Memory B cell (primary cell): ENCODE measurements at places on chromosomes 6 and 20.
A peak's percentile ranks its signal among the peaks of the same experiment; 100 is the strongest.

DNA sequence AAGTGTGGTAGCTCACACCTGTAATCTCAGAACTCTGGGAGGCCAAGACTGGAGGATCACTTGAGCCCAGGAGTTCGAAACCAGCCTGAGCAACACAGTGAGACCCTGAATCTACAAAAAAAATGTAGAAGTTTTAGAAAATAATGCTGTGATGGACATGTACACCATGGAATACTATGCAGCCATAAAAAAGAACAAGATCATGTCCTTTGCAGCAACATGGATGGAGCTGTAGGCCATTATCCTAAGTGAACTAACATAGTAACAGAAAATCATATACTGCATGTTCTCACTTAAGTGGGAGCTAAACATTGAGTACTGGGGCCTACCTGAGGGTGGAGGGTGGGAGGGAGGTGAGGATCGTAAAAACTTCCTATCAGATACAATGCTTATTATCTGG lies 110.8 kb downstream of the PRND start:
- no peak for DNase-seq

DNA sequence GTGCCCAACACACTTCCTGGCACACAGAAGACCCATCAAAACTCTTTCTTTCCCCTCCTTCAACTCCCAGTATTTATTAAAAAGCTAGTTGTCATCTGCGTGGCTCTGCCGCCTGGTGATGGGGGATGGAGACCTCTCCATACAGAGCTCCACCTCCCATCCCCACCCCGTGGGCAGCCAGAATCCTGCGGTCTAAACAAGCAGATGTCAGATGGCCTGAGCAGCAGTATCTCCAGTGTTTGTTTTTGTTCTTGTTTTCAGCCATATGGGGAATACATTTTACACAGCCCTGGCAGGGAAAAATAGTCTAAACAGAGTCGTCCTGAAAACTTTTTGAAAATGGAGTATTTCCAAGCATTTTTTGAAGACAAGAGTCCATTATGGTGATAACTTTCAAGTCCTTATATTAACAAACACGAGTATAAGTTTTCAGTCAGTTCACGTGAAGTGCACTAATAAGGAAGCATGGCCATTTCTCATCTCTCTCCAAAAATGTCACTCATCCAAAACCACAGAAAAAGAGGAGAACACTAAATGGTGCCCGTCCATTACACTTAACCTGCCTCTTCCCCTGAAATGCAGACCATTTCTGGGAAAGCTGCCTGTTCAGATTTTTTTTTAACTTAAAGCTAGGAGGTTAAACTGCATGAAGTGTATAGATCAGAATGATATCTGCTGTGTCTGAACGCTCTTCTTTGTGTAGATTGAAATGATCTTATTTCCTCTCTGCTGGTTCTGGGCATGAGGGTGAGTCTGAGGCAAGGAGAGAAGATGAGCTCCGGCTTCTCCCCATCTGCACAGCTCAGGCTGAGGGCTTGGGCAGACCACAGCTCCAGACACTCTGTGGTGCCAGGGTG lies 91.0 kb downstream of the TCP11 start:
- DNase-seq: no peak

DNA sequence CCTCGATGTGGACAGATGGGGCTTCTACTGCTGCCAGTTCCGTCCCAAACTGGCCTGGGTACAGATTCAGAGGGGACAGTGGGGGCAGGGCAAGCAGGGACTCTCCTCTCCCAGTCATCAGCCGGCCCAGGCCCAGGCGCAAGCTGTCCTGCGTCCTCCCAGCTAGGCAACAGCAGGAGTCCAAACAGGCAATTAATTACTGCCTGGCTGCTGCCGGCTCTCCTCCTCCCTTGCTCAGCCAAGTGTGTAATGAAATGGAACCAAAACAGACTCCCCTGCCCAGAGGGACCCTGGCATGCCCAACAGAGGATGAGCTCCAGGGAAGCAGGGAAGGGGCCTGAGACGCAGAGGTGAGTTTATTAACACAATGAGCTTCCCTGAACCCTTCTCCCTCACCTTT lies 17.8 kb upstream of the SLC32A1 start:
- no peak for DNase-seq

- no peak for DNase-seq
Observed at GRCh38 chr6:149217466-149217888, 100.0 kb upstream of the TAB2 start.

- no peak for DNase-seq
Observed at GRCh38 chr6:26457264-26457805, 420 bp upstream of the BTN2A1 start.

- no peak for DNase-seq
Observed at GRCh38 chr6:120198033-120198432, 848.5 kb upstream of the MAN1A1 start.

DNA sequence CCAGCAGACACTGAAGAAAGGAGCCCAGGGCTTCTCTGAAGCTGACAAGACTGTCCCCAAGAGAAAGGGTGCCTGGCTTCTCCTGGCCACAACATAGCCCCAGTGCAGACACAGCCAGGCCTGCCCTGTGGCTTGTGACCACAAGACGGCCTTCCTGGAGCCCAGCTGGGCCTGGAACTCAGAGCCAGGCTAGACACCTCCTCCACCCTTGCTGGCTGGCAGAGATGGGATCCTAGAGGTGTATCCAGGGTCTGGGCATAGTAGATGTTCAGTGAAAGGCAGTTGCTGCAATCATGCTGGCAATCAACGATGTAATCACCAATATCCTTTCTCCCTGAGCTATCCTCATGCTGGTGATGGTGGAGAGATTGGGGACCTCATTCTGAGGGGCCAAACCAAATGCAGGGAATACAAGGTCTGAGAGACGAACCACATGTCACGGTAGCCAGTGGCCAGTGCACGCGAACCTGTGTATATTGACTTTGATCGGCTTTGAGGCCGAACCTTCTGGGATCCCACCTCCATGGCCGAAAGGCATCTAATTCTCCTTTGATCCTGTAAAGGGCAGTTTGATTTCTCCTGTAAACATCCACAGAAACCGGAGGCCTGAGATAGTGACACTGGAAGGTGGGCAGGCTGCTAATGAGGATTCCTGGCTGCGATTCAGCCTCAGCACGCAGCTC lies 115.2 kb downstream of the PSMB1 start:
- DNase-seq: no peak

DNA sequence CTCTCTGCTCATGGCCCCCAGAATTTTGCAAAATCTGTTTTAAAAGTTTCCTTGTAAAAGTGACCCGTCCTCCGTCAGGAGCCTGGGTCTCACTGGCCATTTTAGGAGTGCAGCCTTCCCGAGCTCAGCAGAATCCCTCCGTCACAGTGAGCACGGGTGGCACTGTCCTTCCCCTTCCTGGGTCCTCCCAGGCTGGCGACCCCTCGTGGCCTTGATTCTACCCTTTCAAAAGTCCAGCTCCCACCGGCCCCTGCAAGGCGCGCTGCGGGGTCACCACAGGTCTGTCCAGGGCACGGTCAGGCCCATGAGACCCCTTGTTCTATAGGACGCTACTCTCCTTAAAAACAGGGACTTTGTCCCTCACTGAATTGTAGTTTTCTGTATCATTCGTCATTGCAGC lies 112.7 kb downstream of the PSMB1 start:
- DNase-seq: no peak

- DNase-seq: no peak
Observed at GRCh38 chr20:23673209-23673608, 15.6 kb downstream of the CST4 start.

DNA sequence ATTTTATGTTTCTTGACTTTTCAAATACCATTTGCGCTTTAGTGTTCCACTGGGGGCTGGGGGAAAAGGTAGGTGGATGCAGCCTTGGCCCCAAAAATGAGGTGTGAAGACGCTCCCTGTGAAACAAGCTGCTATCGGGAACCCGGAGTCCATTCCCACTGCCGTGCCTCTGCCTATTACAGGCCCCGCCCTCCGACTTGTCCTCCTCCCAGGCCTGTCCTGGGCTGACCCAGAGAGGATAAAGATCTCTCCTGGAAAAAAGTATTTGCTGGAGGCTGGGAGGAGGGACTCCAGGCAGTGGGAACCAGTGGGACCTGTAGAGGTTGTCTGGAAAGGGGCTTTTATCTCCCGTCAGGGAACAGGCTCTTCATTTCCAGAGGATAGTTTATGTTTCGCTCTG lies 215.0 kb downstream of the SLC24A3 start:
- DNase-seq: no peak

DNA sequence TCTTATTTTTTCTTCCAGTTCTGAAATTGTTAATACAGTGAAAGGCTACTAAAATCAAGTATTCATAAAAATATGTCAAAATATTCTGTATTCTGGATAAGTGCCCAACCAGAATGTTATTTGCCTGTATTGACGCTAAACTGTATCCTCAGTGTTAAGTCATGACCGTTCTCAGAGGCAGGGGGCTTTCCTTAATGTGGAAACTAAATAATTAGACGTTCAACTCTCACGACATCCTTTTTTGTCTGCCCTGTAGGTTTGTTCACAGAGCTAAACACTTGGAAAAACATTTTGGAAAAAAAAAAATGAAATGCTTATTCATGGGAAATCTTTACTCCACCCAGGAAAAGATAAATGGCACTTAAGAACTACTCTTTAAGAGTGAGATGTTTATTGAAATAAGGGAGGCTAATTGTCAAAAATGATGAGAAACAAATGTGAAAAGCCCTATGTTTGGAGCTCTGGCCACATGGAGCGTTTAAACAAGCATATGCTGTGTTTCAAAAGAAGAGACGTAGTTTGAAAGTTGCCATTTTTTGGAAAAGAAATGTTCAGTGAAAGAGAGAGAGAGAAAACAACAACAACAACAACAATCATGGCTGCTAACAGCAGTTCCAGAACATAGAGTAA lies 453.1 kb upstream of the MARCKS start:
- no peak for DNase-seq

DNA sequence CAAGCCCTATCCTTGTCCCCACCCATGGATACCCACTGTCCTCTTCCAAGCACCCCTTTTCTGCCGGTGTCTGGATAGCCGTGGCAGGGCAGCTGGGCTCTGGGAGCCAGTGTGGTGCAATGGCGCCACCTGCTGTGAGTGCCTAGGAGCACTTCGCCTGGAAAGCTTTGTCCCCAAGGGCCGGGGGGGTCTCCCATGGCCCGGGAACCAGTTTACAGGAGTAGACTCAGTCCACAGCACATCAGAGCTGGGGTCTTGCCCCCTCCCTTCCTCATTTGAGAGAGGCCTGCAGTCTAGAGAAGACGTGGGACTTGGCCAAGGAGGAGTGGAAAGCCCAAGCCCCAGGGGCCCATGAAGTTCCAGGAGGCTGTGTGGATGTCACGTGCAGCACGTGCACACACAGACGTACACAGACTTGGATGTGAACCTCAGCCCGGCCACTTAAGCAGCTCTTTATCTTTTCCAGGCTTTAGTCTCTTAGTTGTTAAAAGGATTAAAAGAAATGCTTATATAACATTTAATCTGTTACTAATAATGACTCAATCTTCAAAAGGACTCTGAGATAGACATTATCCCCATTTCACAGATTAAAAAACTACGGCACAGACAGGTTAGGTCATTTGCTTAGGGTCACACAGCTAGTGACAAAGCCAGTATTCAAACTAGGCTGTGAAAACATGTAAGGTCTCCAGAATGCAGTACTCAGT lies 40.9 kb upstream of the CDH22 start:
- peak; percentile 28 for DNase-seq
